ENCODE measurements at places on chromosomes 3 and 15.
A peak's percentile ranks its signal among the peaks of the same experiment; 100 is the strongest.

DNA sequence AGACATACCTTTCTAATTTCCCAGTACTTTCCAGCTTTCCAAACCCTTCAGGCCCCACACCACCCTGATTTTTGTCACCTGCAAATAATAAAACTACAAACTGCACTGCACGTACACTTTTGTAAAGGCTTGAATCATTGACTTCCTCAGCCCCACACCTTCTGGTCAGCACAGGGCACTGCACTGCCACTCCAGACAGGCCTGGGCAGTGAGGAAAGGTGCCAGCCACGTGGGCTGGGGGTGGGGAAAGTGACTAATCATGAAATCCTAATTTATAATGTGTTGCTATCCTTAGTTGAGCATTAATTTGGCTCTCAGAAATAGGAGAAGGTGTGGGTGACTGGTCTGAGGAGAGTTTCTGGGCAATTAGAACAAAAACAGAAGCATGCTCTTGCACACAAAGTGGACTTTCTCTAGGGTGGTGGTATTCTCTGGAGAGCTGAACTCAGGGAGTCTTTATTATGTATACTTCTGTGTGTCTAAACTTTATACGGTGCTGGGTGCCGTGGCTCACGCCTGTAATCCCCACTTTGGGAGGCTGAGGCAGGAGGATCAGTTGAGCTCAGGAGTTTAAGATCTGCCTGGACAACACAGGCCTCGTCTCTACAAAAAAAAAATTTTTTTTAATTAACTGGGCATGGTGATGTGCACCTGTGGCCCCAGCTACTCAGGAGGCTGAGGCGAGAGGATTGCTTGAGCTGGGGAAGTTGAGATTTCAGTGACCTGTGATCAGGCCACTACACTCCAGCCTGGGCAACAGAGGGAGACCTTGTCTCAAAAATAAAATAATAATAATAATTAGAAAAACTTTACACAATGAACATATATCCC lies 58.2 kb upstream of the FLNB start:
- no peak for DNase-seq

GRCh38 chr3:186225603-186226002 lies 116.7 kb upstream of the ETV5 start:
- no peak for DNase-seq

GRCh38 chr15:81293728-81294515 lies 30.0 kb downstream of the STARD5 start:
- peak; percentile 78 for DNase-seq

DNA sequence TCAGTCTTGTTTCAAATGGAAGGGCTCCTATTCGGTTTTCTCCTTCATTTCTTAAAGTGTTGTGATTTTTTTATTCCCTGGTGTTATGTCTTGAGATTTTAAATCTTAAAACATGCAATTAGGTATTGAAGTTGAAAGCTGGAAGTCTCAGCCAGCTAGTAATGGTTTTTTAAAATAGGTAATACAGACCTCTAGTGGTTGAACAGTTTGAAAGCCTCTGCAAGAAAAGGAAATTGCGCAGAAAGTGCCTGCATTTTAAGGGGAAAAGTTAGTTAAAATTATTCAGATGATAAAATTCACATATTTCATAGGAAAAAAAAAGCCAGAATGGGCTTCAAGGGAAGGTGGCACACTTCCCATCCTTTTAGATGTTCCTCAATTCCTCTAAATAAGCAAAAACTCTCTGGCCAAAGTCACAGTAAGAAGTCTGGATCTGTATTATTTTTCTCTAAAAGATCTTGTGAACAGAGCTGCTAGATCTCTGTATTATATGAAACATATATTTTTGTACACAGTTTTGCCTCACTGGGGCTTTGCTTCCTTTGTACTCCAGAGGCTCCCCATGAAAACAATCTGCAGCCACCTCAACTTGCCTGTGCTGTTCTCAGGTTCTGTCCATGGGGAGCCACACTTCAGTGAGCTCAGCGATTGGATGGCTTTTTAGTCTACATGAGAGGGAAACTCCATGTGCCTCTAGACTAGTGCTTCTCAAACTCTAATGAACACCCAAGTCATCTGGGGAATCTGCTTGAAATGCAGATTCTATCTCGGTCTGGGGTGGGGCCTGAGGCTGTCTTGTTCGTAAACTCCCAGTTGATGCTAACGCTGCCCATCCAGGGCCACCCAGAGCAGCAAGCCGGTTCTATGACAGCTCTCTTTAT lies 21.5 kb downstream of the AGTR1 start:
- DNase-seq, result no peak

GRCh38 chr3:195030791-195031321 lies 240.1 kb downstream of the XXYLT1 start:
- no peak for DNase-seq

GRCh38 chr3:152564459-152564858 lies 270.5 kb upstream of the P2RY1 start:
- no peak for DNase-seq

DNA sequence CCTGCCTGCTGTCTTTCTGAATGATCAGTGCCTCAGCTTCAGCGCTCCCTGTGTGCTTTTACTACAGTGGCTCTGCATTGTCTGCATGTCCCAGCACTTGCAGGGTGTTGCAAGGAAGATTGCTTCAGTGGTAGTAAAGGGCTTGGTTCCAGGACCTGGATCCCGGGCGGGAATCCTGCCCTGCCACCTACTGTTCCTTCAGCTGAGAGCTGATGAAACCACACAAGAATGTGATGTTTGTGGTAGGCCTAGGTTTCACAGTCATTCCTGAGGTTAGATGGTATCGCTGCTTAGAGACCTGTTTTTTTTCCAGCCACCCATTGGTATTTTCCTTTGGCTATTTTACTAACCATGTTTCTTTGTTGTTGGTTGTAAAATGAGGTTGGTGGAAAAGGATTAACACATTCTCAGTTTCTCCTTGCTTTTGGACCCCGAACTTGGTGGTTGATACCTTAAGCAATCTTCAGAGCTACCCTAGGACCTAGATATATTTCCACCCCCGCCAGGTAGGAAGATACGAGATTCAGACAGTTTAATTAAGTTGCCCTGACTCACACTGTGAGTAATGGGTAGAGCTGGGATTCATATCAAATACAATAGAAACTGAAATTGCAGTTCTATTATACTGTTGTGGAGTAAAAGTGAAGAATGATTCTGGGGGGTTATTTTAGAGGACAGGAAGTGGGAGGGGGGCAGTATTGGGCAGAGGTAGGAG lies 11.4 kb downstream of the GPR87 start:
- DNase-seq, result no peak

- DNase-seq, result no peak
Measured at GRCh38 chr15:49288391-49288790, 118.3 kb downstream of the GALK2 start.

- no peak for DNase-seq
Measured at GRCh38 chr3:33803894-33804526, 5.6 kb downstream of the PDCD6IP start.

Measured in GDM1 (cell line).